ENCODE measurements at places on chromosomes 7 and 10.

DNA sequence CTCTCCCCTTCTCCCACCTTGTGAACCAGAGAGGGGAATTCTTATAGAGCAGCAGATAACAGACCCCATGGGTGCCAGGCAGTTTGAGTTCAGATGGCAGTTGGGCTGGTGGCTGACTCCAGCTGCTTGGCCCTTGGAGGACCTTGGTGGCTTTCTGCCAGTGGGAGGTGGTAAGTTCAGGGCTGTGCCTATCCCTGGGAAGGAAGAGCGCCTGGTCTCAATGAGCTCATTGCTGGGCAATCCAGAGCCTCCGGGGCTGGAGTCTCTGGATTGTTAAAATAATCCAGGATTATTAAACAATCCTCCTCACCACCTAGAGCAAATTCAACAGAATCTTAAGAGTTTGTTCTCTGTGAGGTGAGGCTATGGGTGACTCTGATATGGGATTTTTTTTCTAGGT lies 105.2 kb downstream of the FANK1 start:
- DNase-seq = no peak

GRCh38 chr7:24913801-24914464 lies 66.0 kb downstream of the OSBPL3 start:
- no peak for DNase-seq

DNA sequence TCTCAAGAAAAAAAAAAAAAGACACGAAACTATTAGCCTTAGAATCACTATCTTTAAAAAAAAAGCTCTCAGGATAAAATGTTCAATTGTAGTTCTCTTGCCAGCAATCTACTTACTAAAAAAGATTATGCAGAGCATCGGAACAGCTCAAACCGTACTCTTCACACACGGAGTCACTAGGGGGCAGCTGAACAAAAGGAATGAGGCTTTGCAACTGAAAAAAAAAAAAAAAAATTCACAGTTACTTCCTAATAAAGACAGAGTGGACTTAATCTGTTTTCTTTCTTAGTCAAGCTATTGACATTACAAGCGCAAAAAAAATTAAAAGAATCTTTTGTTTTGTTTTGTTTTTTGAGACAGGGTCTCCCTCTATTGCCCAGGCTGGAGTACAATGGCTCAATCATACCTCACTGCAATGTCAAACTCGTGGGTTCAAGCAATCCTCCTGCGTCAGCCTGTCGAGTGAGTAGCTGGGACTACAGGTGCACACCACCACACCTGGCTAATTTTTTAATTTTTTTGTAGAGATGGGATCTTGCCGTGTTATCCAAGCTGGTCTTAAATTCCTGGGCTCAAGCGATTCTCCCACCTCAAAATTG lies 11.5 kb downstream of the PMS2 start:
- DNase-seq = no peak

DNA sequence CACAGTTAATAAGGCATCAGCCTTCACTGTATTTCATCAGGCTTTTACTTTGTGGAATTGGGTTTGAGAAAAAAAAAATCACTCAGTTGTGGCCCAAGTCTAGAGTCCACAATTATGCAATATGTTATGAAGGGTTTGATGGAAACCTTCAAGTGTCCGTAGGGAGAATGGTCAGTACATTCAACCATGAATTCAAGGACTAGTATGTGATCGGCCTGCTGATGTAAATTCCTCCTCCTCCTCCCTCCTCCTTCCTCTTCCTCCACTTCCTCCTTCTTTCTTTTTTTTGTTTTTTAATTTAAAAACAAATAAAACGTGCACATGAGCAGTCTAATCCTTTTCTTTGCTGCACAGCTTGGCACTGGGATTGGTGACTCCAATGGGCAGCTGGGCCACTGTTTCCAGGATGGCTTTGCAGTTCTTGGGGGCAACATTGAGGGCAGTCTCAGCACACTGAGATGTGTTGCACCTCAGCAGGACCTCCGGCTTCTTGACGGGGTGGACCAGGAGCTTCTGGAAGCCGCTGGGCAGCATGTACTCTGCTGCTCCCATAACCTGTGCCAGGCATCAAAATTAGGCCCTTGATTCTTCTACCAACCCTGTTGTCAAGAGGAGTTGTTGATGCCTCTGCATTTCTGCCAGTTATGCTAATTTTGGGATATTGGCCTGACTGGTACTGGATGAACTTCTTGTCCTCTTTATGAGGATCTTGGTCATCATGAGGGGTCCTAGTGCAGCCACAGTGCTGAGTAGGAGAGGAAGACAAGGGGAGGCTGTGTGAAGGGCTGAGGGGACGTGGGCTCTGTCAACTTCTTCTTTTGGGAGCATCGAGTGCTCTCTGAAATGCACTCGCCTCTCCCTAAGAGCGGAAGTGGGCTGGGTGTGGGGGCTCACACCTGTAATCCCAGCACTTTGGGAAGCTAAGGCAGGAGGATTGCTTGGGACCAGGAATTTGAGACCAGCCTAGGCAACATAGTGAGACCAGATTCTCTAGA lies 9.3 kb upstream of the IL2RA start:
- no peak for DNase-seq

DNA sequence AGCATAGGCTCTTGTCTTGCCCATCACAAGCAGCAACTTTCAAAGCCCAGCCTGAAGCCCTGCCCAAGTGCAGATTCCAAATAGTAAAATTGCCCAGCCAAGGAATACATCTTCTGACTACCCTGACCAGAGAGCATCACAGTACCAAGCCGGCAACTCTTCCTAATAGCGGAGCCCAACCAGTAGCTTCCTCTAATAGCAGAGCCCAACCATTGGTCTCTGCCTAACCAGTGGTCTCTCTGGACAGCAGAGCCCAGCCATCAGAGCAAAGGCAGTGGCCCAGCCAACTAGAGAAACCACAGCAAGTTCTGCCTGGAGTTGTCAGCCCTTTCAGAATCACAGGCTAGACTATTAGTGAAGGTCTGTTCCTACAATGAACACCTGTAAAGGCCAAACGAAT lies 285.6 kb downstream of the HGF start:
- DNase-seq = peak; percentile 1

GRCh38 chr7:26376175-26376917 lies 84.7 kb downstream of the SNX10 start:
- no peak for DNase-seq

DNA sequence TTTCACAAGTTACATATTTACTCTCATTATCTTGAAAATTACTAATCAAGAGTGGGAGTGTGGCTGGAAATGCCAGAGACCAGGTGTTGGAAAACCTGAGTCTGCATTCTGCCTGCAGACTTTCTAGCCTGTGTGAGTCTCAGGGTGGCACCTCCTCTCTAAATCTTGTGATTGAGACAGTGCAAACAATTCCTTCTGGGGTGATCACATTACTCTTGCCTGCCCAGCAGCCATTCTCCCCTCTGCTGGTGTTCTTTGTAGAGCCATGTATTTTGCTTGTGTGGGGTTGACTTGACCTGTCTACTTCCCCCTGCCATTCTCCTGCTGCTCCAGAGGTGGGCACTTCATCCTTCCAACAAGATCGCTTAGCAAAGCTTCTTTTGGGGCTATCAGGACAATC lies 101.1 kb downstream of the RAPGEF5 start:
- no peak for DNase-seq

DNA sequence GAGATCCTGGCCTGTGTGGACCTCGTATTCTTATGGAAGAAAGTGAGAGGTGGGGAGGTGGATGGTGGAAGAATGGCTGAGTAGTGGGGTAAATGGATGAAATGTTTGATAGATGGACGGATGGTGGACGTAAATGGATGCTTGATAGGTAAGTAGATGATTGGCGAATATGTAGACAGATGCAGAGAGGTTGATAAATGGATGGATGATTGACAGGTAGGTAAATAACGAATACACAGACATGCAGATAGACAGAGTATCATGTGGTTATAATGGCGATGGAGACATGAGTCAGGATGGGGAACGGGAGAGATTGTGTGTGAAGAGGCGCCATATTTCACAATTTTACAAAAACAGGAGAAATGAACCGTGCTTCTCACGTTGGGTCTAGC lies 219.5 kb downstream of the DIP2C start:
- DNase-seq = no peak

DNA sequence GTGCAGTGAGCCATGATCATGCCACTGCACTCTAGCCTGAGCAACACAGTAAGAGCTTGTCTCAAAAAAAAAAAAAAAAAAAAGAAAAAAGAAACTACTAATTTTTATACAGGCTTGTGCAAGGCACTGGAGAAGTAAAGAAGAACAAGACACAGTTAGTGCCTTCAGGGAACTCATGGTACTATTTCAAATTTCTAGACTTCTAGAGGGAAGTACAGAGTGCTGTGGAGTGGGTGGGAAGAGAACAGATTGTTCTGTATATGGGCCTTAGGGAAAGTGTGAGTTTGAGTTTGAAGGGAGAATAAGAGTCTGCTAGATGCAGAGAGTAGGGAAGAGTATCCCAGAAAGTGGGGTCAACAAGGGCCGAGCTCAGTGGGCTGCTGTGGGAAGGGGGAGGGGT lies 234.8 kb downstream of the PHTF2 start:
- no peak for DNase-seq

DNA sequence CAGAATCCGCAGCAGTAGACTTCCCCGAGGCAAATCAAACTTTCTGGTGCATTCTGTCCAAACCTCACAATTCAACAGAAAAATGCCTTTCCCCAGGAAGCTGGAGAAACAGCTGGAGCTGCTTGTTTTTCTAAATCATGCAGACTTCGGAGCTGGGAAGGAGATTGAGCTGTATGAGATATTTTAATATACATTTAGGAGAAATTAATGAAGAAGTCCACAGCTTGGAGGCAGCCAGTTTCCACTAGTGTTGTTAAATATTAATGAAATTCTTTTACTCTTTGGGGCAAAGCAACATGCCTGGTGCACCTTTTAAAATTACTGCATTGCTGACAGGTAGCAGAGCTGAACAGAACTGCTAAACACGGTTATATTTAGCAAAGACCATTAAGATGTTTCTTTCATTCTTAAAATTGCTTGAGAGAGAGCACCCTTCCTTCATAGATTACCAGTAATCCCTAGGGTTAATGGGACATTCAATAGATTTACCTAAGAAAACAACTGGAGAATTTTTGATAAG lies 566.4 kb downstream of the SORCS3 start:
- DNase-seq = no peak

DNA sequence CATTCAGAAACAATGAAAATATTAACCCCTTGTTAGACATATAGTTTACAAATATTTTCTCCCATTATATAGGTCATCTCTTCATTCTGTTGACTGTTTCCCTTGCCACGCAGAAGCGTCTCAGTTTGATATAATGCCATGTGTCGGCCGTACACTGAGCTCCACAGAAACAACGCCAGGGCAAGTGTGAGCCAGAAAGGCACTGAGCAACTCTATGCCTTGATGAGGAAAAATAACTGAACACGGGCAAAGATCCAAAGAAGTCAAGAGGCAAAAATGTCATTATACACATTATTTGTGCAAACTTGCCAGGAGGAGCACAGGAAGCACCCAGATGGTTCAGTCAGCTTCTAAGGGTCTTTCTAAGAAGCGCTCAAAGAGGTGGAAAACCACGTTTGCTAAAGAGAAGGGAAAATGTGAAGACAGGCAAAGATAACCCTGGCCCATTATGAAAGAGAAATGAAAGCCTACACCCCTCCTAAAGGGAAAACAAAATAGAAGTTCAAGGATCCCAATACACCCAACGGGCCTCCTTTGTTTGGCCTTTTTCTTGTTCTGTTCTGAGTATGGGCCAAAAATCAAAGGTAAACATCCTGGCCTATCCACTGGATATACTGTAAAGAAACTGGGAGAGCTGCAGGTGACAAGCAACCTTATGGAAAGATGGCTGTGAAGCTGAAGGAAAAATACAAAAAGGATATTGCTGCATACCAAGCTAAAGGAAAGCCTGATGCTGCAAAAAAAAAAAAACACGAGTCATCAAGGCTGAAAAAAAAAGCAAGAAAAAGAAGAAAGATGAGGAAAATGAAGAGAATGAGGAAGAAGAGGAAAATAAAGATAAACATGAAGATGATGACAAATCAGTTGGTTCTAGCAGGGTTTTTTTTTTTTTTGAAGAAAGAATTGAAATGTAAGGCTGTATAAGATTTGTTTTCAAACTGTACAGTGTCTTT lies 15.5 kb downstream of the ARHGAP12 start:
- no peak for DNase-seq

GRCh38 chr10:49177391-49178355 lies 10.5 kb downstream of the TMEM273 start:
- DNase-seq = no peak

DNA sequence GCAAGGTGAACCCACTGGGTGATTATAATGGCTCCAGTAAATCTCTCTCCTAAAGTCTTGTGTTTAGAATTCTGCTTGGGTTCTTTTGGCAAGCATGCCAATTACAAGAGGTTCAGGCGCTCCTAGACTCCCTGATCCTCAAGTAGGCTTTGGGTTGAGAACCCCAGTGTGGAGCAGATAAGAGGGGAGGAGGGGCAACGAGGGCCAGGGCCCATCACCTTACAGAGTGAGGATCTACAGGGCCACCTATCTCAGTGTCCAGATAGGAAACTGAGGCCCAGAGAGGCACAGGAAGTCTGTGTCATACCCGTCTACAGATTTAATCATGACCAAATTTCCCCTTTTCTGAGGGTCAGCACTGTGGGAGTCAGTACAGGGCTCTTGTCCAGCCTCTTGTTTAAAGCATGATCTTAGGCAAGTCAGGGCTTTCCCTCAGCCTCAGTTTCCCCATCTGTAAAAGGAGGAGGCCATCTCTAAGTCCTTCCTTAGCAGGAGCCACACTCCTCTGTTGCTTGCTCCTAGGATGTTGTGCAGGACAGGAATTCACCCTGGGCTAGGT lies 4.4 kb downstream of the TACR2 start:
- no peak for DNase-seq

All from esophagus squamous epithelium (tissue), 5 donors.